ENCODE measurements at places on chromosomes 4 and X.

DNA sequence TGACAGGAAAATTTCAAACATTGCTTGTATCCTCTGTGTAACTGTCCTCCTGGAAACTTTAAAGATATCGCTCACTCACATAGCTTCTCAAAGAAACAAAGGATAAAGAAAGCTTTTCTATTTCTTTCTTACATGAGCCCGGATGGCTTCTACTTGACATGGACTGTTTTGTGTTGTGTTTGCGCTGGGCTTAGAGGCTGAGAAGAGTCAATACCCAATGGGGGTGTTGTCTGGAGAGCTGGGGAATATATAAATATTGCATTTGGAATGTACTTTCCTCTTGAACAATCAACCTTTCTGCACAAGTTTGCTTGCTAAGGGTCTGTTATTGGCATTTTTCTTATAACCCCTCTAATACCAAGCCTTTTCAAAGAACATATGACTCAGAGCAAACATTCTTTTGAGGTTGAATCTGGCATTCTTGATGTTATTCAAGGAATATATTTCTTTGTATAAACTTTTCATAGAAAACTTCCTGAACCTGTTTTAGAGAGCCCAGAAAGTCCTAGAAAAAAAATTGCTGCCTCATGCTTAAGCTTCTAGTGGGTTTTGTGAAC, 331.9 kb downstream of the PACRGL start:
- DNase-seq = no peak

DNA sequence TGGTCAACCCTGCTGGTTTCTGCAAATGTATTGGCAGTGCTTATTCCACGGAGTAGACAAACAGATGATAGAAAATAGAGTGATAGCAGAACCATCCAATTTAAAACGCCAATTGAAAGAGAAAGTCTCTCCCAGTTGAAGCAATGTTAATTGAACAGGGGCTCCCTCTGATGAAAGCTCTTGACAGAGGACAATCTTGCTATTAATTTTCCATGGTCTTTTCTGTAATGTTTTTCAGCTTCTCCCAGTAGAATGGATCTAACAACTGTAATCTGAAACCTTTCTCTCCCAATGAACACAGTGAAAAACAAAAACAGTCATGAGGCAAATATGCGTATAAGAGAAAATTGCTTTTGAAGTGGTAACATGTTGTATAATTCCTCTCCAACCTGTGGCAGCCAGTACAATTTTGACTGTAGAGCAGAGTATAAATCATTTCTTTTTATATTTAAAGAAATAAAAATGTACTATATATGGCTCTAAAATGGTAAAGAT, 225.1 kb upstream of the GALNTL6 start:
- no peak for DNase-seq

- DNase-seq = no peak
These were observed 2.6 kb upstream of the KIAA0232 start for GRCh38 chr4:6779667-6780565.

GRCh38 chr4:13546941-13547484, 2.7 kb upstream of the NKX3-2 start:
- no peak for DNase-seq

DNA sequence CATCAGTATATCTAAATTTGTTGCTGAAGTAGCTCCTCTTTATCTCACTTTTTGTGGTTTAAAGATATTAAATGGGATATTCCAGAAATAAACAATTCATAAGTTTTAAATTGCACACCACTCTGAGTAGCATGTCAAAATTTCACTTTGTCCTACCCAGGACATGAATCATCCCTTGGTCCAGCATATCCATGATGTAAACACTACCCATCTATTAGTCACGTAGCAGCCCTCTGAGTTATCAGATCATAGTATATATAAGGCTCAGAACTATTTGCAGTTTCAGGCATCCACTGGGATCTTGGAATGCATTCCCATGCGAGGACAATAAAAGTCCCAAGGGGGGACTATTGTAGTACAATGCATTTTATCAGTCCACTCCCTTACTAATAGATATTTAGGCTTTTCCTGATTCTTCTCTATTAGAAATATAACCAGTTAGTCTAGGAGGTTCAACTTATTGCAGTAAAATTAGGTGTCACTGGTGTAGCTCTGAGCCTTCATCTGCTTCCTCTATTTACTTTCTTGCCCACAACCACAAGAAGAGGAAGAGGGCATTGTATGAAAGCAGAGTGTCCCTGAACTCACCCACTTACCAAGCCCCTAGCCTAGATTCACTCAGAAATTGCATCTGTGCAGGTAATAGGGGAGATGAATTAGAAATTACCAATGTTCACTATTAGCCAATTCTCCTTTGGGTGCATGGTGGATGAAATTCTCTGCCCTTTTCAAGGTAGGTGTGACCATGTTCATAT, 409.8 kb upstream of the GALNT7 start:
- DNase-seq = no peak

DNA sequence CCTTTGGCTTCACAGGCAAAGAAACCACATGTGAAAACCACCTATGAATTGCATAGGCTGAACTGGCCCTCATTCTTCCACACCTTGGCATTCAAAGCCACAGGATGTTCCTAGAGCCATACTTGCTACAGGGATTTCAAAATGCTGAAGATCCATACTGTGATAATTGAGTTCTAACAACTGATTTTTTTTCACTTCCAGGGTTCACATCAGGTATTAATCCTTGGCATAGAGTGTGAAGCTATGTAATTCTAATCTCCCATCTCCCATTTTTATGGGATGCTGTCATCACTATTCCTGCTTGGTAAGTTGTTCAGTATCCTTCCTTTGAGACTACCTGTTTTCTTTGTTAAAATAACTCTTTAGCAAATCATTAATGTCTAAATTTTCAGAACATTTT, 1569.2 kb upstream of the ADGRL3 start:
- DNase-seq = no peak

GRCh38 chrX:75155447-75155826, 646 bp downstream of the ABCB7 start:
- no peak for DNase-seq

- DNase-seq = no peak
These were observed 11.9 kb downstream of the AR start for GRCh38 chrX:67555578-67556203.

All from CD4-positive, alpha-beta memory T cell (primary cell).